Activated naive CD4-positive, alpha-beta T cell (primary cell): ENCODE measurements at places on chromosomes 5 and 9.
A peak's percentile ranks its signal among the peaks of the same experiment; 100 is the strongest.

DNA sequence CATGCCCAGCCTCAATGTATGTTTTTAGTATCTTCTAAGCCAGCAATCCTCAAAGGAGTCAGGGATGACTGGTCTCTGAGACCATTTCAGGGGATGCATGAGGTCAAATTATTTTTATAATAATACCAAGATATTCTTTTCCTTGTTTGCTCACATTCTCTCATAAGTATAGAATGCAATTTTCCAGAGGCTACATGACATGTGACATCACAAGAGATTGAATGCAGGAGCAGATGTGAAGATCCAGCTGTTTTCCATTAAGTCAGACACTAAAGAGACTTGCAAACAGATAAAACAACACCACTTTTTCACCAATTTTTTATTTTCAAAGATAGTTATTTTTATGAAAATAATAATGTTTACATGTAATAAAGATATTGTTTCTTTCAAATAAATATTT, 22.0 kb upstream of the FREM1 start:
- no peak for DNase-seq

- DNase-seq, result no peak
Observed at GRCh38 chr5:134463176-134463720, 51.6 kb upstream of the CDKN2AIPNL start.

GRCh38 chr9:135245482-135246247, 158.2 kb downstream of the OLFM1 start:
- DNase-seq, result no peak

DNA sequence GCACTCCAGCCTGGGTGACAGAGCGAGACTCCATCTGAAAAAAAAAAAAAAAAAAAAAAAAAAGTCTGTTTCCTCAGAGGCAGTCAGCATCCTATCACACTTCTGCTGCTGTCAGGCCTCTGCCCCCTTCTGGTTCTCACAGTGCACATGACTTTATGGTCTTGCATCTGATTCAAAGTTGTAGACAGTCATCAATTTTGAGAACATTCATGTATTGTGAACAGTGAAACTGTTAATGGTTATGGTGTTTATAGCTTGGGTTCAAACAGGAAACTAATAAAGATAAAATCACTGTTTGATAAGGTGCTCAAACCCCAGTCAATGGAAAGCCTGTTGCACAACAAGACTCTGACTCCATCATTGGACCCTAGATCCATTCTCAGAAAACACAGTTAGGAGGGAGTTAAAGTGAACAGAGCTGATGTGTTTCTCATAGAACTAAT, 61.4 kb downstream of the FOXD1 start:
- no peak for DNase-seq

DNA sequence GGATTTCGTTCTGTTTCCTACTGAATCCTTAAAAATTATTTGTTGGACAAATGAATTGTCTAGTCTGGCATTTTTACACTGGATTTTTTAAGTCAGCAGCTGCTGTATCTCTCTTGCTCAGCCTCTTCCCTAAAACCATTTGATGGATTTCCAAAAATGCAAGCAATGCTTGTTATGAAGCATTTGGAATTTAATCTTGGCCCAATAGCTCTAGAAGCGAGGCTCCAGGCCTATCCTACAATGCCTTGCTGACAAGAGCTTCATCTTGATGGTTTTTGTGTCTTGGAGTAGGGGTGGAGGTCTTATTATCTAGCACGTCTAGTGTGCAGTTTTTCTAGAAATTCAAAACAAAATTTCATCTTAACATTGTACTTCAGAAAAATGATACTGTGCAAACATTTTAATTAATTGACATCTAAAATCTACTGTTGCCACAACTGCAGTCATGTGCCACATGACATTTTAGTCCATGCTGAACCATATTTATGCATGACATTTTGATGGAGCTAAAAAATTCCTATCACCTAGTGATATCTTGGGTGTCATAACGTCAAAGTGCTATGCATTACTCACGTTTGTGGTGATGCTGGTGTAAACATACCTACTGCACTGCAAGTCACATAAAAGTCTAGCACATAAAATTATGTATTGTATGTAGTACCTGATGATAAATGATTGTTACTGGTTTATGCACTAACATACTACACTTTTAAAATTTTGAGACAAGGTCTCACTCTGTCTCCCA, 5.9 kb upstream of the RAD23B start:
- DNase-seq, result no peak

DNA sequence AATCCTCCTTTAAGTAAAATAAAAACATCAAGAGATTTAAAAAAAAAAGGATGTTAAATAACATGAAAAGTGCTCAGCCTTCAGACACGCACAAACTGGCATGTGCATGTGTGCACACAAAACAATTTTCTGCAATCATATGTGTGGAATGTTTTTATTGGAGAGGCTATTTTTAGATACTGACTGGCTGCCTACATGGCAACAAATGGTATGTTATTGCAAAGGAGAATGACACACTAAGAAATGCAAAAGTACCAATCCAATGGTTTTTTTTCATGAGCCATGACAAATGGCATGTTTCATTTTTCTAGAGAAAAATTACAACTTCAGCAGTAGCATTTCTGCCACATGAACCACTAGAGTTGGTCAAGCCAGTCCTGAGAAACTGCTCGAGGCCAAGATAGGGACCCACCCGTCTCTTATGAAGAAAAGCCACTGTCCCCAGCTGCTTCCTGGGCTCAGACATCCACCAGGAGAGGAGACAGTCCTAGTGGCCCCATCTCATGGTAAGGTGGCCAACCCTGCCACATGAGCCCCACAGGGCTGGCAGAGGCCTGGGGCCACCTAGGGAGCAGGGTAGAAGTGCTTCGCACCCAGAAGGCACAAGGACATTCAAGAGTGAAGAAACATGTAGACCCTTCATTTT, 116.4 kb downstream of the MYO10 start:
- no peak for DNase-seq

DNA sequence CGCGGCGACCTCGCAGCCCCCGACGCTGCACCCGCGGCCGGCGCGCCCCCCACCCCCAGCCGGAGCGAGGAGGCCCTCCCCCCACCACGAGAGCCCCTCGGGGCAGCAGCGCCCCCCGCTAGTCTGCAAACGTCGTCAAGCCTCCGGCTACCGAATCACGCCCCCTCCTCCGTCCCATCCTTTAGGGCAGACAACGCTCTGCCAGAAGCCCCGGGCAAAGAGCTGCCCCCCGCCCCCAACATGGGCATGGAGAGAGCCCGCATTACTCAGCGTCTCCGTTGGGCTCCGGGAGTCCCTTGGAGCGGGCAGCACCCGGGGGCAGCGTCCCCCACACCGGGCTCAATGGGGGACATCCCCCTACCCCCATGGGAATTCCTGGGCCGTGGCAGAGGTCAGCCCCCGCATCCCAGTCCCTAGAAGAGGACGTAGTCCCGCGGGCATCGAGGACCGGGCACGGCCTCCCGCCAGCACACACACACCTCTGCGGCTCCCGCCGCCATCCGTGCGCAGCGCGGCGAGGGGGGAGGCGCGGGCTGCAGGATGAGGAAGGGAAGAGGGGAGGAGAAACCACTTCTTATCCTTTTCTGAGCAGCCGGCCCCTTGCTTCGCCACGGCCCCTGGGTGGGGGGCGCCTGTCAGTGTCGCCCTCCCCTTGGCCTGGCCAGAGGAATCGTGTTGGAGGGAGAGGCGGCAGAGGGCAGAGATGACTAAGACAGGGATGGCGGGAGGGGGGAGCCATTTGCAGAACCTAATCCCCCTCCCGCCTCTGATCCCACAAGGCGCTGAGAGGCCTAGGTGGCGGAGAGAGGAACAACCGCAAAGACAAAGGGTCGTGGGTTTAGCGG, 750 bp downstream of the DNM1 start:
- DNase-seq, result no peak

GRCh38 chr5:2867373-2867933, 116.0 kb upstream of the IRX2 start:
- DNase-seq, result no peak

GRCh38 chr9:109889456-109889855, 109.5 kb downstream of the PALM2AKAP2 start:
- no peak for DNase-seq

GRCh38 chr9:117074784-117075520, 339.9 kb downstream of the ASTN2 start:
- DNase-seq, result no peak

GRCh38 chr5:33824516-33825195, 67.1 kb downstream of the ADAMTS12 start:
- no peak for DNase-seq

- DNase-seq, result no peak
Observed at GRCh38 chr9:104107799-104108198, 13.7 kb downstream of the SMC2 start.

- DNase-seq, result no peak
Observed at GRCh38 chr5:174945853-174946252, 221.5 kb downstream of the MSX2 start.

- DNase-seq, result no peak
Observed at GRCh38 chr5:74275171-74275992, 365.1 kb downstream of the ENC1 start.

DNA sequence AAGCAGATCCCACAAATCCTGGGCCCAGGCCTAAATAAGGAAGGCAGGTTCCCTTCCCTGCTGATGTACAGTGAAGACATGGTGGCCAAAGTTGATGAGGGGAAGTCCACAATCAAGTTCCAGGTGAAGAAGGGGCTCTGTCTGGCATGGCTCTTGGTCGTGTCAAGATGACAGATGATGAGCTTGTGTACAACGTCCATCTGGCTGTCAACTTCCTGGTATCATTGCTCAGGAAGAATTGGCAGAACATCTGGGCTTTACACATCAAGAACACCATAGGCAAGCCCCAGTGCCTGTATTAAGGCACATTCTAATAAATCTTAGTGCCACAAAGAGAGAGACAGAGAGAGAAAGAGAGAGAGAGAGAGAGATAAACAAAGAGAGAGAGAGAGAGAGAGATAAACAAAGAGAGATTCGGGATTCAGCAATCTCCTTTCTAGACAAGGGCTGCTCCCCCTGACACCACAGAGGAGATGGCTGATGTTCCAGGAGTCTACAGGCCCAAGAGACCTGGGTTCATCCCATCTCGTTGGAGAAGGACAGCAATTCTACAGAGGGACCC, 45.5 kb upstream of the HSPA9 start:
- DNase-seq, result no peak

DNA sequence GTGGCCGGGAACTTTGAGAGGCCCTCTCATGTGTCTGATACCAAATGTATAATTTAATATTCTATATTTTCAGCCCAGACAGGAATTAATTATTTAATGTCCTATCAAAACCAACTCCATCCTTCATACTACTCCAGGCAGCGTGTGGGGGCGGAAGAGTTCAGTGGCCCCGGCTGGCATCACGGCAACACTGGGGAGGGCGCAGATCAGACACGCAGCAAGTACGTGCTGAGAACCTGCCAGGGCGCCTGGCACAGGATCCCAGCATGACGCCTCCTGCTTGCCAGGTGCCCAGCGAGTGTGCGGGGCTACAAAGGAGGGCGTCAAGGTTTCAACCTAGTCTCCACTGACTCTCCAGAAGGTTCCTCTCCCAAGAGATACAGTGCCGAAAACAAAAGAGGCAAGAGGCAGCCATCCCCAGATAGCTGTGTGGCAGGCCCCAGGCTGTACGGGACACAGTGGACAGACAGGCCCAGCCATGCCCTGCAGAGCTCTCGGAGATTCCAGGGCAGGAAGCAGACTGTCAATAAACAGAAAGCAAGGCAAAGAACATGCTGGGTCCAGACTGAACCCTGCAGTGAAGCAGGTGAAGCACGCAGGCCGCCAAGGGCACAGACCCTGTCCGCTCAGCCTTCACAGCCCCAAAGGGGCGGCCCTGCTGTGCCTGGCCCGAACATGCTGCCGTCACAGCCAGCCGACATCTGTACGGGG, 110.3 kb downstream of the VAV2 start:
- DNase-seq, result no peak

DNA sequence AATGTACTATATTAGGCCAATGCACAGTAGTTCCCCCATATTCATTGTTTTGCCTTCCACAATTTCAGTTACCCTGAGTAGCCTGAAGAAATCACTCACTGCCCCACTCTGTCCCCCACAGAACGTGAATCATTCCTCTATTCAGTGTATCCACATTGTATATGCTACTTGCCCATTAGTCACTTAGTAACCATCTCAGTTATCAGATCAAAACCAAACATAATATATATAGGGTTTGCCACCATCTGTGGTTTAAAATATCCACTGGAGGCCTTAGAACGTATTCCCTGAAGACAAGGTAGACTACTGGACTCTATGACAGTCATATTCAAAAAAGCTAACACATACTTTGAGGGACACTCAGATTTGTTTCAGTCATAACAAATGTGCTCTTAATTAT, 465.7 kb upstream of the RGMB start:
- DNase-seq, result no peak

GRCh38 chr5:7667216-7667767, 183.6 kb downstream of the CFAP90 start:
- DNase-seq, result no peak

- no peak for DNase-seq
Observed at GRCh38 chr9:8863069-8863468, 1063.5 kb upstream of the DMAC1 start.

DNA sequence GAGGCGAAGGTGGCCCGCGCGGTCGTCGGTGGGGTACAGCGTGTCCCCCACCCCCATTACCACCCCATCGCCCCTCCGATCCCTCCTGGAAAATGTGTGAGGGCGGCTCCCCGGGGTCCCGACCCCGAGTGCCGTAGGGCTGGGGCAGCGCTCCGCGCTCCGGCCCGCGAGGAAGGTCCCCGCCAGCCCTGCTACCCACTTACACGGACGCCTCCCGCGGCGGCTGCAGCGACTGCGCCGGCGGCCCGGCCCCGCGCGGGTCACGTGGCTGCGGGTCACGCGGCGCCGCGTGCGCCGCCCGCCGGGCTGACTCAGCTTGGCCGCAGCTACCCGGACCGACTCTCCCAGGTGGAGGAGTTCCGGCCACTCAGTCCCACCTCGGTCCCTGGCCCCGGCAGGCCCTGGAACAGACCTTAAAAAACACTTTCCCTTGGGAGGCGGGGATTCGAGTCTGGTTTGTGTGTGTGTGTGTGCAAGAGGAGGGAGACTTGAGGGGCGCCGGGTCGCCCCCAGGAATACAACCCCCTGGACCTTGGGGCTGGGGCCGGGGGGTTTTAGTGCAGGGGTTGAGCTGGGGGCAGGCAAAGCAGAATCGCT, at the start of gene GNPDA1:
GNPDA1 (minus strand) TSS at position 236 of the 597 bp plus-strand sequence. CDS start 992 bp downstream, outside the sequence.
- peak; percentile 24 for DNase-seq

DNA sequence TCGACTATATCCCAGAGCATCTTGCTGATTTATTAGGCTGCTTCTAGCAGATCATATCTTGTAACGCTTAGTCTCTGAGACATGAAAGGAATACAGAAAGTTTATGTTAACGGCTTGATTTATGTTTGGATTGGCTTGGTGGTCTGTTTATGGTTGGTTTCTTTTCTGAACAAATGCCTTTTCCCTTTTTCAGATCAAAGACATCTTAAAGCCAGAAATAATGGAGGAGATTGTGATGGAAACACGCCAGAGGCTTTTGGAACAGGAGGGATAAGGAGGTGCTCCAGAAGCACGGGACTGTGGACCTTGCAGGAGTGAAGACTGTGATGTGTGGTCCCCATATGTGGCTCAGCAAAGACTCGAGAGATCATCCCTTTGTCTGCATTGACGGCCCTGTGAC, 9.9 kb downstream of the EXOSC2 start:
- no peak for DNase-seq
